ENCODE measurements at places on chromosomes 2 and 18. TPM values are rescaled to one million over a fixed set of nuclear protein-coding genes. Genes with fewer than 3 reads are reported as not detected.

The POMC gene
- total RNA-seq: 5.5 TPM

- peak; percentile 78 for DNase-seq
Measured at GRCh38 chr18:35386600-35387100, 9.5 kb upstream of the ZNF396 start.

GRCh38 chr2:58532641-58533040 is 291.5 kb upstream of the FANCL start:
- no peak for DNase-seq

DNA sequence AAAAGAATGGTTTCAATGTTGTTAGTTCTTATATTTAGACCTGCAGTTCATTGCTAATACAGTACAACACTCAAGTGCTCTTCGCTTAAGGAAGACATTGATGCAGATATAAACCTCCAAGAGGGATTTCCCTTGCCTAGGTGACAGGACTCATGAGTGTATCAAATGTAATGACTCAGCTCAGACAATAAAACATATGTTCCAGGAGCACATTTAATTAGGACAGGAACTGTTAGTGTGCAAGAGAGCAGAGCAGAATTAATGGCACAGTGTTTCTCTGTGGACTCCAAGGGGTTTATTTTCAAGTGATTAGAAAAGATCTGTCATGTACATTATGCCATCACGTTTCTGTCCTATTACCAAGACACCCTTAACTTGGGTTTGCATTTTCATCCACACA is 375.0 kb downstream of the LRRTM4 start:
- no peak for DNase-seq

DNA sequence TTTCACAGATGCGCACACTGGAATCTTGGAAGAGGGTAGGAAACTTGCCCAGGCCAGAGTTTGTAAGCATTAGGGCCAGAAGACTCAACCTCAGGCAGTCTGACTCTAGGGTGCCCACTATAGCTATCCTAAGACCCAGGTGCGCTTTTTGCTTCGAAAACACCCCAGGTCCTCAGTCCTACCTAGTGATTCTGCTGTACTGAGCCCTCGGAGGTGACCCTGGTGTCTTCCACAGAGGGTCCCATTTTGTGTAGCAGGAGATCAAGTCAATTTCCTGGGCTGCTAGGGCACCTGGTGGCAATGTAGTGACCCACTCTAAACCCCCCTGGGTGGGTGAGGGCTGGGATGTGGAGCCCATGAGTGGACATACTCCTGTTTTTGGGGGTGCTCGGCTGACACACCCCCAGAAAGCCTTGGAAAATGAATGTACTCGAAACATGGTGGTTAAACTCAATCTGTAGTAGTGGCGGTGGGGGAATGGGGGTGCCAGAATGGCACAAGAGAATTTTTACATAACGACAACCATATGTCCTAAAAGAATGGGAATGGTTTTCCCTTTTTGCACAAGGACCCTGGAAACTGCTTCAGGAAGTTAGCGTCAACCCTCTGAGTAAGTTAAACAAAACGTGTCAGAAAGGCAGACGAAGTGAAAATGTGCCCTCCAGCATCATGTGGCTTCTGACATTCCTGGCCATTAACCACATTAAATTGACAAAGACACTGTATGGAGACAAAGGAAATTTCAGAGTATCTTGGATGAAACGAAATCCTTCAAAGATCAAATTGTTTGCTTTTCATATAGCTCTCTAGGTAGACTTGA is 218.0 kb upstream of the COPS8 start:
- DNase-seq: no peak

DNA sequence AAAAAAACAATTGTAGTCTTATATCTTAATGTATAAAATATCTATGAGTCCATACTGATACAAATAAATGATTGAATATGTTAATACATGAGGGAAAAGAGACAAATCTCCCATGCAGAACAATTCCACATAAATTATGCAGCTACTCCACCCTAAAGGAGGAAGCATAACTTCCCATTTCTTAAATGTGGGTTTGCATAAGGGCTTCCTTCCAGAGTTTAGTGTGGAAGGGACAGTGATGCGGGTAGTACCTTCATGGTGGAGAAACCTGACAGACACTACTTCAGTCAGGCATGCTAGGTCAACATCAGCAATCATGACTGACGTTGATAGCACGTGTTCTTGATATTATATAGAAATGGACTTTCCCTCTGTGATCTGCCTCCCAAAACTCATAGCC is 146.9 kb upstream of the STON1 start:
- no peak for DNase-seq

DNA sequence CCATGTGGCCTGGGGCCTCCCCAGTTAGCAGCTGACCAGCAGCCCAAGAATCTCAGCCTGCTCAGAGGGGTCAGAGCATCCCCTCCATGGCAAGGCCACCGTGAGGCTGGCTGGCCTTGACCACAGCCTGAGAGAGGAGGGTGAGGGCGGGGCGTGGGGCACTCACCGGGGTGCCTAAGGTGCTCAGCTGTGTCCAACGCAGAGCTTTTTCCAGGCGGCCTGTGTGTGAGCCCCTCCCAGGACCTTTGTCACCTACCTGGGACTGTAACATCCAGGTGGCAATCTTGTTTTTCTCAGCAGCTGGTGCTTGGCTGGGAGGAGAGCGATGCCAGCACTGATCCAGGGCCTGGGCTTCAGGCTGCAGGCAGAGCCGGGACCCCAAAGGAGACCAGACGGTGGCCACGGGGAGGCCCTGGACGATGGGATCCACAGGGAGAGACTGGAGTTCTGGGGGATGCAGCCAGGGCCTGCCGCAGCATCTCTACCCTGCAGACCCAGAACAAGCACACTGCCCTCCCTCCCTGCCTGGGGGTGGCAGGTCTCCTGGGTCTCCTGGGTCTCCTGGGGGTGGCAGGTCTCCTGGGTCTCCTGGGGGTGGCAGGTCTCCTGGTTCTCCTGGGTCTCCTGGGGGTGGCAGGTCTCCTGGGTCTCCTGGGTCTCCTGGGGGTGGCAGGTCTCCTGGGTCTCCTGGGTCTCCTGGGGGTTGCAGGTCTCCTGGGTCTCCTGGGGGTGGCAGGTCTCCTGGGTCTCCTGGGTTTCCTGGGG is 12.3 kb downstream of the SNED1 start:
- no peak for DNase-seq

The SMYD1 gene
- not detected for total RNA-seq

DNA sequence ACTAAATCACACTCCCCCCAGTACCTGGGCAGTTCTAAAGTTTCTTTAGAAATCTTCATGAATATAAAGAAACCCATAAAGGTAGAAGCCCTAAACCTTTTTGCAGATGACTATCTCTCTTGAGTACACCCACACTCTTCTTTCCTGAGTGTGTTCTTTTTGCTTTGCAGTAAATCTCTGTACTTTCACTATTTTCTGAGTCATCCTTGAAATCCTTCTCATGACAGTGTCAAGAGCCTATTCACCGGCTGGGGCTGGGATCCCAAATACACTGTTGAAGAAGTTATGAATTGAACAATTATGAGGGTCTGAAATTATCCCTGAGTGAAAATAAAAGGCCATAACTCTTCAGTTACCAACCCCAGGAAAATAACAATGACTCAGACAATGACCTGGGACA is 133.9 kb upstream of the CCDC195 start:
- no peak for DNase-seq

The RBM43 gene
- 3.5 TPM for total RNA-seq

The DUSP19 gene
- total RNA-seq: 2.3 TPM

- no peak for DNase-seq
Measured at GRCh38 chr2:206873423-206873822, 65.9 kb upstream of the CPO start.

The NT5DC4 gene
- not detected for total RNA-seq

GRCh38 chr2:239146011-239146641 is 254.7 kb downstream of the HDAC4 start:
- no peak for DNase-seq

The TRAF3IP1 gene
- 7.9 TPM for total RNA-seq

DNA sequence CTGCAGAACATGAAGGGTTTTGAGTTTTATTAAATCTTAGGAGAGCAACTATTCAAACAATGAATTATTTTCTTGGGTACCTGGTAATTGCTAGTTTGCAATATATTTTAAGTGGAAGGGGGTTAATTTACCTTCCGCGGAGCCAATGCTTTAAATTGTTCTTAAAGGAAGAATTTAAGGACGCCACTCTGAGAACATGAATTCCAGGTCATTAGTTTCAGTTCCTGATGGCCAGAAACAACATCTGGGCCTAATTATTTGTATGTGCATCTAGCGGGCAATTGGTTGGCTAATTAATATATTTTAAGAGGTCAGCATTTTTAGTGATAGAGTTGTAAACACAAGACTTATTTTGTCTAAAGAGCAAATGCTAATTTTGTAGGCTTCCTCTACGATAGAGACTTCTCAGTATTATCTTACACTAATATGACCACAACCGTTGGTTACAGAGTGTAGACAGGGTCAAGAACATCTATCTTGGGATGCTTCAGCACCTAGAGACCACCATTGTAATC is 40.8 kb downstream of the CCBE1 start:
- no peak for DNase-seq

GRCh38 chr2:239057533-239057932 is 209.6 kb downstream of the TWIST2 start:
- no peak for DNase-seq

The DYSF gene
- total RNA-seq: 3.8 TPM

The SP5 gene
- total RNA-seq: not detected

GRCh38 chr18:30132959-30133358 is 909.6 kb downstream of the DSC3 start:
- DNase-seq: no peak

DNA sequence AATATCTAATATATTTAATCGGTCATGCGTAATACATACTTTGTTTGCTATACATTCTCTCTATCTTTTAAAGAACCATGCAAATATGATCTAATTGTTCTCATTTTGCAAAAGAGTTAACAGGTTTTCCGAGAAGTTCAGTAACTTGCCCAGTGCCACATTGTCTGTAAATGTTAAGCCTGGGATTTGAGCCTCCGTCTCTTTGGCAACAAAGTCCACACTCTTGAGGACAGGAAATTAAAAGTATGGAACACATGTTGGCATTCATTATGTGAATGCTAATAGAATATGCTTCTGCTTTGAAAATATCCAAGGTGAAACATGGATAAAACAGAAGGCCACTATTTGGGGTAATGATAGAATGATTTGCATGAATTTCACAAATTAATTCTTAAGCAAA is 85.2 kb downstream of the LRP1B start:
- DNase-seq: no peak

The POTEI gene
- not detected for total RNA-seq

- DNase-seq: no peak
Measured at GRCh38 chr18:59923539-59924196, 23.9 kb downstream of the PMAIP1 start.

All from activated CD8-positive, alpha-beta T cell treated with anti-CD3 and anti-CD28 coated beads for 36 hours (primary cell).